D341Med (cell line): ENCODE measurements at places on chromosomes 2 and 18.
A peak's percentile ranks its signal among the peaks of the same experiment; 100 is the strongest.

DNA sequence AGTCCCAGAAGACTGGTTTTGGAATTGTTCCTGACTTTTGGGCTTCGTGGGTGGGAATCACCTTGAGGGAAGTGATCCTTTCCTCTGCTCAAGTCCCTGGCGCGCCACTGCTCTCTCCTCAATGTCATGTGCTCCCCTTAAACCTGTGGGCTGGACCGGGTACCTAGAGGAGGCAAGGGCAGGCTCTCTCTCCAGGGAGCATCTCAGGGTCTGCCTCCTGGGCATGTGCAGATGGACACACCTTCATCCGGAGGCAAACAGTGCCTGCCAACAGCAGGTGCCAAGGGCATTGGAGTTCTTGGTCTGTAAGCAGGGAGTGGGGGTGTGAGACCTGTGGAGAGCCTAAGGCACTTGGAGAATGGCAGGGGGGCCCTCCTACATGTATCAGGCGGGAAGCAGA, 142.6 kb downstream of the INHBB start:
- DNase-seq, result no peak

DNA sequence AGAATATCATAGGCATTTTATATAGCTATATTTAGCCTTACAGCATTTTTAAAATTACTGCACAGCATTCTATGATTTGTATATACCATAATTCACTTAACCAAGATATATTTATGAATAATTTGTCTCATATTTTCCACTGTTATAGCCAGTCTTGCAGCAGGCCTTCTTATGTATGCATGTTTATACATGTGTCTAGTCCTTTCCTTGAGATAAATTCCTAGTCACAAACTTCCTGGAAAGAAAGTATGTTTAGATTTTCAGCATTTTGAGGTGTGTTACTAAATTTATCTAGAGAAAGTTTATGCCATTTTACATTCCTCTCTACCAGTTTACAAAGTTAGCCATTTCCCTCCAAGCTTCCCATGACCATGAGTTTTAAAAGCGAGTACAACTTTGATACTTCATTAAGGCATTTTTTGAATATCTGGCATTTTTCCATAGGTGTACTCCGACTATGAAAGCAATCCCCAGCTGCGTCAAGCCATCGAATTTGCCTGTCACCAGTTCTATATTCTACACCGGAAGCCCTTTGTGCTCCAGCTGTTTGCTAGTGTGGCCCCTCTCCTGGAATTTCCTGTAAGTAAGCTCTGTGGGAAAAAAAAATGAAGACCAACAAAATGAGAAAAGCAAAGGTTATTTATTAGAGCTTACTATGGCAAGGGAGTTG, 59.4 kb upstream of the RPE start:
- no peak for DNase-seq

- no peak for DNase-seq
Observed at GRCh38 chr2:58047373-58047935, 848 bp downstream of the VRK2 start.

- no peak for DNase-seq
Observed at GRCh38 chr2:112783187-112783714, 1.0 kb downstream of the IL1A start.

DNA sequence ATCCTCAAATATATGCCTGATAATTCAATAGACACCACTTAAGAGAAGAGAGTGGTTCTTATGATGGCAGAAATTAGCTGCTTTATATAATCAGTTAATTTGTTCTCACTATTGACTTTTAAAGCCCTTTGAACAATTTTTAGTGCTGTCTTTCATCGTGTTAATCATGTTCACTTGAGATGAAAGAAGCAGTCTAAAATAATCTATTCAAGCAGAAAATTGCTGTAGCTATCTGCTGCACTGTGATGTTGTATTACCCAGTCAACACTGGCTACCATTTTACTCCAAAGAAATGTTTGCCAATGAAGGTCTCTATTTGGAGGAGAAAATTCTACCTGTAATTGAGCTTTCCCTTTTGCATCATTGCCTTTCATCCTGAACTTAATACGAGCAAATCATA, 459.8 kb upstream of the FSIP2 start:
- no peak for DNase-seq

GRCh38 chr18:29153091-29153490, 976.2 kb upstream of the CDH2 start:
- no peak for DNase-seq

GRCh38 chr2:146374505-146374904, 1470.3 kb upstream of the ACVR2A start:
- no peak for DNase-seq

DNA sequence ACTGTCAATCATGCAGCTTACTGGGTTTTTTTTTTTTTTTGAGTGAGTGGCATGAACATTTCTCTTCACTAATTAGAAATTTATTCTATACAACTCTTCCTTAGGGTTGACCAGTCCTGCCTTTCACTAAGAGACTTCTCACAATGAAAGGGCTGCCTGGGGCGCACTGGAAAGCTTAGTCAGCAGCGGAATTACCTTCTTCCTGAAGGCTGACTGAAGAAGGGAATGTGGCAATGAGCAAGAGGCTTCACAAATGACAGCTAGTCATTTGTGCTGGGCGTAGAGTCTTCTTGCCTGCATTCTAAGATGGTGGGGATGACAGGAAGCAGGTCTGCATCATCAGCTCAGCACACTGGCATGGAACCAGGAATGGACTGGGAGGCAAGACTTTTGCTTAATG, 15.6 kb upstream of the SCN3A start:
- no peak for DNase-seq

DNA sequence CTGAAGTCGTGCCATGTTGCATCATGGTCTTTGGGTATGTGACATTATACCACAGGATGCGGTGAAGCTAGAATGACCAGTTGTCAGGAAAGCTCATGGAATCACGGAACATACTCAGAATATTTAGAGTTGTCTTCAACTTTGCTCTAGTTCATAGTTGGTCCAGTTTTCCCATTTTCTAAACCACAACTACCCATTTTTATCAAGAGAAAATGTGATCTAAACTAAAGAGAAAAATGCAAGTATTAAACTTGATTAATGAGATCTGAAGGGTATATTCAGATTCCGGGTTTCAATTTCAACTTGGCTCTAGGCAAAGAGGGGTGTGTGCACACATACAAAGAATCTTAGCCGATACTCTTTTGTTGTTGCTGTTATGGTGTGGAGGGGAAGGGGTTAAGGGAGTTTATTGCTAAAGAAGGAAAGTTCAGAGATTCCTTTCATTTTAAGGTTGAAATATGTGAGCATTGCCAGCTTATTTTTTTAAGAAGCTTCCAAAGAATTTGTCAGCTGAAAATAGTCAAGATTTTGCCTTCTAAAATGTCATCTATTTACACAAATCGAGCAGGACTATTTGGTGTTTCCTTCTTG, 516.6 kb upstream of the ZEB2 start:
- no peak for DNase-seq

DNA sequence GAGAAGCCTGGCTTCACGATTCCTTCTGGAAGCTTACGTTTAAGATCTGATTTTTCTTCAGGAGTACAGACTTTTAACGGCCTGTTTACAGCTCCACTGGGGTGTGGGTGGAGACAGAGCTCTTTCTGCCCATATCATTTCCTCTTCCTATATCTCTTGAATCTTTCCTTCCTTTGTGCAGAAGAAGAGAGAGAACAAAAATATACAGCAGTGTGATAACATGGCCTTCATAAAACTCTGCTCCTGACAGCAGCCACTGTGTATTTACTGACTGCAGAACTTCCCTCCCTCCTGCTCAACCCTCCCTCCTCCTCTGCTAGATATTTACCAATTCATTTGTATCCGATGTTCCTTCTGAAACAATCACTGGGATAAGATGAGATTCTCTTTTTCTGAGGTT, 34.1 kb upstream of the REEP1 start:
- DNase-seq, result no peak

- DNase-seq, result no peak
Observed at GRCh38 chr2:207317378-207317984, 151.7 kb upstream of the KLF7 start.

- no peak for DNase-seq
Observed at GRCh38 chr18:48397021-48397420, 12.2 kb downstream of the ZBTB7C start.

GRCh38 chr2:11661891-11662435, 8.0 kb downstream of the NTSR2 start:
- DNase-seq, result no peak

DNA sequence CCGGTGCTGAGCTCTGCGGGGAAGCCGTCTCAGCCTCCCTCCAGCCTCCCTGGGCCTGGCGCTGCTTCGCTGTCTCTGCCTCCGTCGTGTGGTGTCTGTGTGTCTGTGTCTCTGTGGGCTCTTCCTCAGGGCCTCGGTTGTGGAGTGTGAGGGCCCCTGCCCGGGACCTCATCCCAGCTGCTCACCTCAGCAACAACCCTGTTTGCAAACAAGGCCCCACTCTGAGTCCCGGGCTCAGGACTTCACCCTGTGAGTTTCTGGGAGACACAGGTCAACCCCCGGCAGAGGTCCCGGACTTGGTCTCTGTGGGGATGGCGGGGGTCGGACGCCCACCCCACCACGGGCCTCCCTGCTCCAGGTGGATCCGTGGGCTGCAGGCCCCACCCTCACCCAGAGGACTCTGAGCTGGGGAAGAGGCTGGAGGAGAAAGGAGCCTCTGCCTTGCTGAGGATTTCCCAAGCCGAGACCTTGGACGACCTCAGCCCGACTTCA, 127.4 kb upstream of the CTDP1 start:
- DNase-seq, result no peak

DNA sequence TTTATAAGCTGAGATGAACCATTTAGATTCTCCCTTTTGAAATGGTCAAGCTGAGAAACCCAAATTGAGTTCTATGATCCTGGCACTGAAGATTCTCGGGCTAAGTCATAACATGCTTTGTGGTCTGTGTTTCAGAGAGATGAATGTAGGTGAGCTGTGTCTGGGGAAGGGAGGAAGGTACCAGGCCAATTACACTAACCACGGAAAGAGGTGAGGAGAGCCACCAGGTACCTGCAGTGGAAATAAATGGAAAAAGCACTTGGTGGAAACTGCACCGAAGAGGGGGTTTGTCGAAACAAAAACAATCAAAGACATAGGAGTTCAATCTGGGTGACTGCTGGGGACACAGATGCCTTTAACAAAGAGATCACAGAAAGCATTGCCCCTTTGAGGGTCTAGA, 963 bp upstream of the MRPL44 start:
- DNase-seq, result no peak

GRCh38 chr2:219570194-219570923, 980 bp downstream of the OBSL1 start:
- DNase-seq, result peak; percentile 71

- peak; percentile 65 for DNase-seq
Observed at GRCh38 chr18:59783138-59783537, 85.9 kb upstream of the CCBE1 start.

GRCh38 chr18:9782073-9782857, 74.2 kb downstream of the RAB31 start:
- DNase-seq, result no peak

GRCh38 chr2:211061612-211062296, 505.4 kb downstream of the CPS1 start:
- DNase-seq, result no peak

DNA sequence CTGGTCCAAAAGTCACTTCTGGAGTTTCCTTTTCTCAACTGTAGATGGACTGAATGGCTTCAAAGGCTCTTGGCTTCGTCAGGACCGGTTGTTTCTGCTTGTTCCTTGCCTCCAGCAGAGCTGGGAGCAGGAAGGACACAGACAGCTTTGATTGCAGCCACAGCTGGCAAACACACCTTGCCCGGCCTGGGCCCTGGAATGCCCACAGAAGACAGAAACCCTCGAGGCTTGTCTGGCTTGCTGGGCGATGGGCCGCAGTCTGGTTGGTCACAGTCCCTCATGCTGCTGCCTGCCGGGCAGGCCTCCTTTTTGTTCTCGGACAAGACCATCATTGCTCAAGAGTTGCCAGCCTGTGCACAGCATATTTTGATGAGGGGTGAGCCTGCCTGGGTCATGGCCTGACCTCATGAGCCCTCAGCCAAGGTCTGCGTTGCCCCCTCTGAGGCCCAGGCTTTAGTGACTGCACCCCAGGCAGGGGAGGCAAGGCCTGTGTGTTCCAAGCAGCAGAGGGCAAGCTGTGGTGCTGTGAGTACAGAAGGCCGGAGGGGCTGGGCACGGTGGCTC, 37.8 kb downstream of the ATP6V1C2 start:
- no peak for DNase-seq

DNA sequence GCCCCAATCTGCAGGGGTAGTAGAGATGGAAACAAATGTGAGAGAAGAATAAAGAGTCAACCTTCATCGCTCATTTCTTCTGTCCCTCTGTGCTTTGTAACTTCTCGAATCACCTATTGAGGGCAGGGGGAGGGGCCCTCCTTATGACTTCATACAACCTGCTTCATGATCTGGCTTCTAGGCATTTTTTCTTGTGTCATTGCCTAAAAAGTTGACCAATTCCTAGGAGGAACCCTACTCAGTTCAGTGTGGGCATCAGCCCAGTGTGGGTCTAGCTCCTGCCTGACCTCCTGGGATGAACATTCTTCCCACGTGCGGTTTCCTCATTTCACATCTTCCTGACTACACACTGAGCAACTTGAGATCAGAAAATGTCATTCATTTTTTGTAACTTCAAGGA, 46.3 kb upstream of the CREB1 start:
- no peak for DNase-seq

DNA sequence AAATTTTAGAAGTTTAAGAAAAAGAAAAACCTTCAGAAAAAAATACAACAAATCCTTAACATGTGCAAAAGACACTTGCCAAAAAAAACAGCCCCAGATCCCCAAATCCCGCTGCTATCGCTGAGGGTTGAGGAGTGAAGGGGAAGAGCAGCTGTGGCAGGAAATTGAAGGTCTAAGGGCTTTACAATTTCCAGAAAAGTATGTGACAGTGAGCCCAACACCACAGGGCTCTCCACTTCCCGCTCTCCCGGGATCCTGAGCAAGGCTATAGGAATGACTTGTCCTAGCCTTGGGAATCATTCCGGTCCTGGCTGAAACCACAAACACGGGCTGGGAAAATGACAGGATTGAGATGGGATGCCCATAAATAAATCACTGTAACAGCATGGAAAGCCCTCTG, 191.4 kb downstream of the TMEM163 start:
- no peak for DNase-seq

GRCh38 chr2:67773851-67774250, 289.0 kb downstream of the C1D start:
- DNase-seq, result no peak

GRCh38 chr2:220273082-220273481, 645.7 kb downstream of the SLC4A3 start:
- no peak for DNase-seq

GRCh38 chr2:12552092-12552491, 164.6 kb upstream of the TRIB2 start:
- DNase-seq, result no peak

- DNase-seq, result no peak
Observed at GRCh38 chr2:197075754-197076337, 149.3 kb upstream of the PGAP1 start.

- DNase-seq, result no peak
Observed at GRCh38 chr2:42770288-42771131, 6.6 kb upstream of the OXER1 start.
